ENCODE measurements at places on chromosomes 12 and 14.

DNA sequence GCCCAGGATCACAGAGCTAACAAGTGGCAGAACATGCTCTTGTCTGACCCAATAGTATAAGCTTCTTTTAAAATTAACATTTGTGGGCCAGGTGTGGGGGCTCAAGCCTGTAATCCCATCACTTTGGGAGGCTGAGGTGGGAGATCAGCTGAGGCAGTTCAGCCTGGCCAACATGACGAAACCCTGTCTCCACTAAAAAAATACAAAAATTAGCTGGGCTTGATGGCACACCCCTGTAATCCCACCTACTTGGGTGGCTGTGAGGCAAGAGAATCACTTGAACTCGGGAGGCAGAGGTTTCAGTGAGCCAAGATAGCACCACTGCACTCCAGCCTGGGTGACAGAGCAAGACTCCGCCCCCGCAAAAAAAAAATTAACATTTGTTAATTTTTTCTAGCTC is 33.0 kb upstream of the IL22 start:
- DNase-seq, result no peak

- no peak for DNase-seq
Observed at GRCh38 chr12:64240781-64241180, 18.7 kb upstream of the KICS2 start.

DNA sequence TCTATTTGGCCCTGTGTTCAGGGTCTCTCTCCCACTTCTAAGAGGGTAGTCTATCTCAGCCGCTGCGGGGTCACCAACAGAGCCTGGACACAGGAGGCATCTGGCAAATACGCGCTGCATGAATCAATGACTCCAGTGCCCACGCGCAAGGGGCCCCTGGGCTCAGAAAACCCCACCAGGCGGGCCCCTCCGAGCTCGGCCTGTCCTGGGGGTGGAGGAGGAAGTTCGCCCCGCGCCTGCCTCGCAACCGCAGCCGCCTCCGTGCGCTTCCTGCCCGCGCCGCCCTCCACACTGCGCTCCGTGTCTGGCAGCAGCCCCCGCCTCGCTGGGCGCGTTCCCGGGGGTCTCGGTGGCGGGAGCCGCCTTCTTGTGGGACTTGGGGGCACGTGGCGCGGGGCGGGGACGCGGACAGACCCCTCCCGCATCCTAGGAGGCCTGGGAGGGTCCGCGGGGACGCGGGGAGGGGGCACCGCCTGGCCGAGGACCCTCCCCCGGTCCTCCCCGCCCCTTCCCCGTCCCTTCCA is 811 bp upstream of the FBRSL1 start:
- no peak for DNase-seq

DNA sequence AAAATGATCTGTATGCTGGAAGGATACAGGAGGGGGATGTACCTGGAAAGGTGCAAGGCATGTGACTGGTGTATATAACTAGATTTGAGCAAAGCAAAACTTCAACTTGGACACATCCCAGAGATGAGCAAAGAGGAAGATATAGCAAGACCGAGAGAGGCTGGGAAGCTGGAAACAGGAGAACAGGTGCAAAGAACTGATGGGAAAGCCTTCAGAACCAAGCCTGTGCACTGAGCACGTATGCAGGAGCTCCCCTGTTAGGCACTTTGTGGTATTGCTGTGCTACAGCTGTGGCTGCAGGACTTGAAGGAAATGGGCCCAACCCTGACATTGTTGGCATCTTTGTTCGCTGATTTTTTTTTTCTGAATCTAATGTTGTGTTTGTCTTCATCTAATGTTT is 120.7 kb upstream of the PWP1 start:
- peak; percentile 82 for DNase-seq

GRCh38 chr14:81826081-81826480 is 292.4 kb upstream of the SEL1L start:
- peak; percentile 25 for DNase-seq

DNA sequence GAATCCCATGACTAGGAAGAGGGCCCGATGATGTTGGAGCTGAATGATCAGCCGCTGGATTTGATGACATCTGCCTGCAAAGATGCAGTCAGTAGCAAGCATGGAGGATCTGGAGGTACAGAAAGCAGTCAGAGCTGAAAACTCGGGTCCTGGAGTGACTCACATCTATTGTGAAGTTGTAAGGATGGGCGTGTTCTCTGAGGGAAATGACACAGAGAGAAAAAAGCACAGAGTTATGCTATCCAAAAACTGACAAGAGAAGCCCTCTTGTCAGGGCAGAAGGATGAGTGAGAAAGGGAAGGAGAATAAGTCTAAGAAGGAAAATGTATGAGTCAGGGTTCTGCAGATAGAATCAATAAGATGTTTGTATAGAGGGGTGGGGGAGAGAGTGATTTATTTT is 380.4 kb upstream of the CCDC196 start:
- DNase-seq, result no peak

- DNase-seq, result no peak
Observed at GRCh38 chr12:75657831-75658230, 146.4 kb upstream of the KRR1 start.

DNA sequence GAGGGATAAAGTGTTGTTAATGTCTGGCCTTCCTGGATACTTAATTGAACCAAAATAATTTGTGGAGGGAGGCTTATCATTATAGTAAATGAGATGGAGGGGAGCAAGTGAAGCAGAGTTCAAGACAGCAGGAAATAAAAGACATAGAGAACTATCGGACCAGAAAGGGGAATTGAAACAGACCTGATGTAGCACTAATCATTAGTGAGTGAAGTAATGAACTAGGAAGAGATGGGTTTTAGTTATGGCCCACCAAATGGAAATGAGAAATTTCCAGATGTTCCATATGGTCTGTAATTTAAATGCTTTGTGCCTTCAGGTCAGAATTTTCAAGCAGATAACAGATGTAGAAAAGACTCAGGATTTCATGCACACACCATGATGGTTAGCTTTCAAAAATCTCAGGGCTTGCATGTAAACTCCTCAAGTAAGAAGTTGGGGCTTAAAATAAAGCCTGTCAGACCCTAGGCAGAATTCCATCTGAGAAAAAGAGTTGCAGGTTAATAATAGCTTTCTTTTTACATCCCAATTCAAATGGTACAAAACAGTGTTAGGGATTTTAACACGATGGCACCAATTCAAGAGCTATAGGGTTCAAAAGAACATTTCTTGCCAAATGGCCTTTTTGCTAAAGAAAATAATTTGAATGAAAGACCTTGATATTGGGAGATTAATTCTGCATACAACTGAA is 355.8 kb downstream of the FSCB start:
- DNase-seq, result no peak

DNA sequence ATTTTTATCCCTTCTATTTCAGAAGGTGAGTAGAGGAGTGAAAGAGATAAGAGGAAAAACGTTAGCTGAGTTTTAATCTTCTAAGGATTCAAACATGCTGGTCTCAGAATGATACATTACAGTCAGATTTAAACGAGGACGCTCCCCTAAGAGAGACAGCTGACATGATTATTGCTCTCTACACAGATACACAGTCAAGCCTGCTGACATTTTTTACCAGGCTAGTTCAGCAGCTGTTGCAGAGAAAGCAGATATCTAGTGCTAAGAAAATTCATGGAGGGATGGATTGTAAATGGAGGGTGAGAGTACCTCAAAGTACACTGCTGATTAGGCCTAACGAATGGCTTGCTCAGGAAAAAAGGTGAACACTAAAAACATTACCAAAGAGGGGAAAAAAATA is 31.9 kb upstream of the SOS2 start:
- no peak for DNase-seq

GRCh38 chr12:40101747-40102146 is 4.1 kb downstream of the SLC2A13 start:
- DNase-seq, result no peak

GRCh38 chr12:74538491-74539258 is 1.0 kb downstream of the ATXN7L3B start:
- no peak for DNase-seq

GRCh38 chr12:46678426-46678825 is 147.4 kb downstream of the SLC38A4 start:
- DNase-seq, result no peak

GRCh38 chr12:106541201-106541600 is 41.6 kb upstream of the RFX4 start:
- DNase-seq, result peak; percentile 41

- DNase-seq, result peak; percentile 82
Observed at GRCh38 chr12:52372216-52373154, 5.2 kb upstream of the KRT85 start.

DNA sequence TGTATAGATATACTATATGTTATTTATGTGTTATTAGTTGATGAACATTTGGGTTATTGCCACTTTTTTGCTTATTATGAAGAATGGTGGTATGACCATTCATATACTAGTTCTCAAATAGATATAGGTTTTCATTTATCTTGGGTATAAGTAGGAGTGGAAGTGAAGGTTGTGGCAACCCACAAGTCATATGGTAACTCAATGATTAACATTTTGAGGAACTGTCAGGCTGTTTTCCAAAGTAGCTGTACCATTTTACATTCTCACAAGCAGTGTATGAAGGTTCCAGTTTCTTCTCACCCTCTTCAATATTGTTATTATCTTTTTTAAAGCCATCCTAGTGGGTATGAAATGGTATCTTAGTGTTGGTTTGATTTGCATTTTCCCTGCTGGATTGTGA is 19.0 kb upstream of the MSRB3 start:
- no peak for DNase-seq

GRCh38 chr12:57315681-57316080 is 64.7 kb upstream of the STAC3 start:
- DNase-seq, result no peak

DNA sequence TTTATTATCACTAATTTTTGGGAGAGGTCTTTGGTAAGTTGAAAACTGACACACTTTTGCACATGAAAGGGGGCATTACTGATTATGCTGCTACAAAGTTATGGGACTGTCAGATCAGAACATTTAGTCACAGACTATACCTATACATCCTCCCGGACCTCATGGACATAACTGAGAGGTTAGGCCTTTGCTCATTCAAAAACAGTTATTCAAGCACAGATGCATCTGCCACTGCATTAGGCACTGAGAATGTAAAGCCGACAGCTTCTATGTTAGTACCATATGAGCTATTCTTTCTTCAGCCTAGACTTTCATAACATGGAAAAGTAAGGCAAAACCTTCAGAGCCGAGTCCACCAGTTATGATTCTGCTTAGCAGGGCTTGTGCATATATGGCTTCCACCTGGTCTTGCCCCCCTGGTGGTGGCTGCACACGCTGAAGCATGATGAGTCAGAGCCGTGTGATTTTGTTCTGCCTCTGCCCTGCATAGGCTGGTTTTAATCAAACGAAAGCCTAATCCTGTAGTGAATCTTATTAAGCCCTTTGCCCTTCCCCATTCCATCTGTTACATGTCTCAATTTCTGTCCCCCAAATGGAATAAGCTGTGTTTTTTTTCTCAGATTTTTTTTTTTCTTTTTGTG is 21.8 kb upstream of the RNU6-8 start:
- peak; percentile 30 for DNase-seq

GRCh38 chr14:59918824-59919569 is 947 bp upstream of the LRRC9 start:
- DNase-seq, result peak; percentile 43

DNA sequence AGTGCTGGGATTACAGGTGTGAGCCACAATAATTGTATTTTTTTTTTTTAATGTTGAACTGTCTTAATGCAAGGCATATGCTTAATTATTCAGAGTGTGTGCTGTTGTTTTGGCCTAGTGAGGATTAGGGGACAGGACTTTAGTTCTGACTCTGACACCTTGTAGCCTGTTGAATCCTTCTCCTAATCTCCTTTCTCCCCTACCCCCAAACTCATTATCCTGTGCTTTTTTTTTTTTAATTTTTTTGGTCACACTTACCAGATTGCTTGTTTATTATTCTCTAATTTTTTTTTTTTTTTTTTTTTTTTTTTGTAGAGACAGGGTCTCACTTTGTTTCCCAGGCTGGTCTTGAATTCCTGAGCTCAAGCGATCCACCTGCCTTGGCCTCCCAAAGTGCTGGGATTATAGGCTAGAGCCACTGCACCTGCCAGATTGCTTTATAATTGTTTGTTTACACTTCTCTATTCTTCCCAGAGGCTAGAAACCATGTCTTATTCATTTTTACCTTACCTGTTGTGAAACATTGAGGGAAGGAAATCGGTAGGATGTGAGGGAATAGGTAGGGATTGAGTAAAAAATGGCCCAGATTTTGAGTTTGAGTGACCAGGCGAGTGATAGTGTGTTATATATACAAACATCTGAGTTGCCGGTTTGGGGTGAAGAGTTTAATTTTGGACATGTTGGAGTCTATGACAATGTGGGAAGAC is 32.2 kb downstream of the DIP2B start:
- DNase-seq, result no peak

DNA sequence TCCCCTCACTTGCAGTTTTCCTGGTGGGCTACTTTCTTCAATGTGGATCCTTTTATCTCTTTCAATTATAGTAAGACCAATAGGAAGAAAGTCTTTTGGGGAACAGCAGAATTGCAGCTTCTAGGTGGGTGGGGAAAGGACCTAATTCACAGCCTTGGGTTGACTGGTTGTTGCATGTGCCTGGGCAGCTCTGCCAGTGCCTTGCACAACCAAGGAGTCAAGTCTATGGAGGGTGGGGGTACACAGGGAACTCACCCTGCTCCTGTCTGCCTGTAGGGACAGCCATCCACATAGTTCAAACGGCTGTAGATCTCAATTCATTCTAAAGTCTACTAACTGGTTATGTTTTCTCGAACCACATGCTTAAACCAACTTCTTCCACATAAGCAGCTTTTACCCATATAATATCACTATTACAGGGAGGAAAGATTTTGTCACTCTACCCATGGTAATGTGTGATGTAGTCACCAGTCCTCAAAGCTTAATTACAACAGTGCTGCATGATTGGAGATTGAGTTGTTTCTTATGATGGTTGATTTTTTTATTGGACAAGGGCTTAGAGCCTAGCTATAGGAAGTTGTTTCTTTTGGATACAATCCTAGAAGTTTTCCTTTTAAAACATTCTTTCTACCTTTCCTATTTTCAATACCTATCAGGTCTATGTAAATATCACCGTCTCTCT is 117.7 kb upstream of the FRMD6 start:
- no peak for DNase-seq

GRCh38 chr14:85336817-85337216 is 193.1 kb upstream of the FLRT2 start:
- DNase-seq, result no peak

- DNase-seq, result peak; percentile 43
Observed at GRCh38 chr14:68791078-68791901, 1.6 kb downstream of the ZFP36L1 start.

DNA sequence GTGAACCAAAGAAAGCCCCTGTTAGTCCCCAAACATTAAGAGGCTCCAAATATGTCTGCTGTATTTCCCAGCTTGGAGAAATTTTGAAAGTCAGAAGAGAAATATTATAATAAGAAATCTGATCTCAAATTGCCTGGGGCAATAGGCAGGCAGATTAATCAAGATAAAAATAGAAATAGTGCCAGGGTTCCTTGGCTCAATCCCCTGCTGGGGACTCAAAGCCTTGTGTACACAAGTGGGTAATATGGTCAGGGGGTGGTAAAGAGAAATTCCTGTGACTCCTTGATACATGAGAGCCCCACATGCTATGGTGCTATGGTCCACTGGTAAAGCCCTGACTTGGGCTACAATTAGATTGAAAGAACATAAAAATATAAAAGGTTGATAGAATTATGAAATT is 41.3 kb upstream of the ARID2 start:
- no peak for DNase-seq

All from GM23338 (cell line).